Caudate nucleus (tissue), 63 donors: ENCODE measurements at places on chromosomes 6 and 20.

- no peak for DNase-seq
These were observed 299.6 kb upstream of the STXBP5 start for GRCh38 chr6:146904596-146904995.

GRCh38 chr6:3884007-3884745 lies 35.0 kb downstream of the FAM50B start:
- no peak for DNase-seq

- no peak for DNase-seq
These were observed 17.8 kb upstream of the SCAF8 start for GRCh38 chr6:154715446-154715845.

- DNase-seq: no peak
These were observed 7.8 kb downstream of the ADA start for GRCh38 chr20:44643596-44644229.

GRCh38 chr20:37346535-37347346 lies 801 bp downstream of the SRC start:
- DNase-seq: no peak

DNA sequence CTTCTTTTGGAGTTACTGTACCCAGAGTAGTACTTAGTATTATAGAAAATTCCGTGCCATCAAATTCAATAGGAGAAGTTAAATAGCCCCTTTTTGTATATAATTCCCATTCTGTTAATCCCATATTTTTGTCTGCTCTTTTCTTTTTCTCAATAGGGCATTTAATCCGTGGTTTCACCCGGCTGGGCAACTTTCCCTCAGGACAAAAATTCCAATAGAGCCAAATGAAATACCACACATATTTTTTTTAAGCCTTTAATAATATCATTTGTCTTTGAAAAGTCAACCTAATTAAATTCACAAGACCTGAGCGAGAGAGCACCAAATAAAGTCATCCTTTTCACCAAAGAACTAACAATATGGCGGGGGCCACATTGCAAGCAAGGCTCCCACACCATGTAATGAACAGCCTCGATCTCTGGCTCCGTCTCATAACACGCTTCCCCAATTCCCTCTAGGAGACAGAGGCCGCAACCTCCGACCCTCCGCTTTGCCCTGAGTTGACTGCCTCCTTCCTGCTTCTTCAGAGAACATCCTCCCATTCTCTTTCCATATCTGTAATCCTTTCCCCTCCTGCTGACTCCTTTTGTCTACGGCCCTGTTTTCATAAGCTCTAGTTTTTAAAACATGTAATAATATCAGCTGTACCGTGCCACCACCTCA lies 13.6 kb downstream of the NHSL1 start:
- DNase-seq: no peak

DNA sequence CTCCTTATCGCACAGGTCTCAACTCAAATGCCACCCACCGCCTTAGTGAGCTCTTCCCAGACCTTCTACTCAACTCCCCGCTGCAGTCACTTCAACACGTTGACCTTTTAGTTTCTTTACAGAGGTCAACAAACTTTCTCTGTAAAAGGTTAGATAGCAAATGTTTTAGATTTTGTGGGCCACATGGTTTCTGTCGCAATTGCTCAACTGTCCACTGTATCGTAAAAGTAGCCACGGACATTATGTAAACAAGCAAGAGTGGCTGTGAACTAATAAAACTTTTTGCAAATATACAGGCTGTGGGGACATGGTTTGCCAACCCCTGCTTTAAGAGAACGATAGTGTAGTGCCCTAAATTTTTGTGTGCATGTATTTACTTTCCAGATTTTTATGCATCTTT lies 247.6 kb upstream of the TSHZ2 start:
- DNase-seq: no peak

GRCh38 chr6:35092362-35093117 lies 48.6 kb downstream of the TCP11 start:
- no peak for DNase-seq

- no peak for DNase-seq
These were observed 34.5 kb downstream of the BPIFB1 start for GRCh38 chr20:33317424-33318095.

DNA sequence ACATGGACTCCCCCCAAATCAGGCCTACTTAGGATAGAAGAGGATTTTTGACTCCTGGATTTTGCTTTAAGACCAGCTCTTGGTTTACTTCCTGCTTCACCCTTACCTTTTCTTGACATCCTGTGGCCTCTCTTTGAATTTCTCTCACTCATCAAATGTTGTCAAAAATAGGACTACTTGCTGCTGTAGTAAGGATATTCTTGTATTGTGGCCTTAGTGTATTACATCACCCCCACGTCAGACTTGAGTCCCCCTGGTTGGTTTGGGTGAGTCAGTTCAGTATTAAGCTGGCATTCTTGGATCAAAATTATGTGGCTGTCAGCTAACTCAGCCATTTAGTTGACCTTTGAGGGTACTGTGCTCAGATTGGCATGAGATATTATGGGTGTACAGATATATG lies 1.1 kb downstream of the TPX2 start:
- no peak for DNase-seq

- DNase-seq: no peak
These were observed 28.1 kb downstream of the NFYA start for GRCh38 chr6:41100871-41101287.

DNA sequence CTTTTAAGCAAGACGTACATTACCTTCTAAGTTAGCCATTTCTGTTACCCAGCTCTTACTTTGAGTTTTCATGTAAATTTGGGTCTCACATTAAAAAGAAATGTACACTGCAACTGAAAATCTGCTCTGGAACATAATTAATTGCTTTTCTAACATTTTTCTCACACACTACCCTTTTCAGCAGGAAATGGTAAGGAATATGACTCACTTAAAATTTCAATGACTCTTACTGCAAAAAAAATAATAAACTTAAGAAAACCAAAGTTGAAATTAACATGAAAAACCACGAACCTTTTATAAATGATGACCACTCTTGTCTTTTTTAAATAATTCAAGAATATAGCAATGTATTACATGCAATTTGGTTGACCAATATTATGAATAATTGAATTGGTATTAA lies 1.3 kb downstream of the CGA start:
- DNase-seq: no peak

- DNase-seq: no peak
These were observed 13.0 kb upstream of the IER3 start for GRCh38 chr6:30757261-30757904.

DNA sequence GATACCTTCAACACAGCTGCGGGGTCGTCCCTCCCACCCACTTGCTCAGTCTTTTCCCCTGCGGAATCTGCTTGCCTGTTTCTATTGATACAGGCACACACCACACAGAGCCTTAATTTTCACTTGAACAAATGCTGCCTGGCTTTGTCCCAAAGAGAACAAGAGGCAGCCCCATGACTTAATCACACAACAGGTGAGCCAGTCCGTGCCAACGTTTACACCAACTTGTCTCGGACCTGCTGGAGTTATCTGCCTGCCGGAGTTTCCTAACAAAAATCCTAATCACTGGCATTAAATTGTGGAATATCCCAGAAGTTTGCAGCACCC lies 186.8 kb upstream of the RREB1 start:
- no peak for DNase-seq

DNA sequence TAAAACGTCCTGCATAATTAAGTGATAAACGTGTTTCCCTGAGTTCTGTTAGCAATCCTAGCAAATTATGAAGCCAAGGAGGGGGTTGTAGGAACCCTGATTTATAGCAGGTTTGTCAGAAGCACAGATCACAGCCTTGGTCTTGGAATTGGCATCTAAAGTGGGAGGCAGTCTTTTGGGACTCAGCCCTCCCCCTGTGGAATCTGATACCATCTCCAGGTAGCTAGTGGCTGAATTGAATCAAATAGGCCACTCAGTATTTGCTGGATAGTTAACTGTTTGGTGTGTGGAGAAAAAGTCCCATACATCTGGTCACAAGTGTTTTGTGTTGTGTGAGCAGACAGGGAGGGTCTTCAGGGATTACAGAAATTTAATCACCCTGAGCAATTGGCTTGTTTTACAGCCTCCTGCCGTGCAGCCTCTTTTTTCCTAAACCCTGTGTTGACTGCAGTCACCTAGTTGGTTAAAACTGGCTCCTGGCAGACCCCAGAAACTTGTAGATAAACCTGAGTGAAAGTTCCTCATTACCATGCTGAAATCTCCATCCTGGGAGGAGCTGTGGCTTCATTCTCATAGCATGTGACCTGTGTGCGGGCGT lies 19.0 kb upstream of the KIFC1 start:
- DNase-seq: no peak

GRCh38 chr6:106182455-106182854 lies 96.3 kb downstream of the PRDM1 start:
- no peak for DNase-seq

- DNase-seq: no peak
These were observed 166.3 kb upstream of the STXBP5 start for GRCh38 chr6:147037881-147038280.

- DNase-seq: no peak
These were observed 20.2 kb upstream of the HLA-DOA start for GRCh38 chr6:33029328-33030184.

GRCh38 chr20:63957004-63957689 lies 931 bp upstream of the UCKL1 start:
- no peak for DNase-seq

DNA sequence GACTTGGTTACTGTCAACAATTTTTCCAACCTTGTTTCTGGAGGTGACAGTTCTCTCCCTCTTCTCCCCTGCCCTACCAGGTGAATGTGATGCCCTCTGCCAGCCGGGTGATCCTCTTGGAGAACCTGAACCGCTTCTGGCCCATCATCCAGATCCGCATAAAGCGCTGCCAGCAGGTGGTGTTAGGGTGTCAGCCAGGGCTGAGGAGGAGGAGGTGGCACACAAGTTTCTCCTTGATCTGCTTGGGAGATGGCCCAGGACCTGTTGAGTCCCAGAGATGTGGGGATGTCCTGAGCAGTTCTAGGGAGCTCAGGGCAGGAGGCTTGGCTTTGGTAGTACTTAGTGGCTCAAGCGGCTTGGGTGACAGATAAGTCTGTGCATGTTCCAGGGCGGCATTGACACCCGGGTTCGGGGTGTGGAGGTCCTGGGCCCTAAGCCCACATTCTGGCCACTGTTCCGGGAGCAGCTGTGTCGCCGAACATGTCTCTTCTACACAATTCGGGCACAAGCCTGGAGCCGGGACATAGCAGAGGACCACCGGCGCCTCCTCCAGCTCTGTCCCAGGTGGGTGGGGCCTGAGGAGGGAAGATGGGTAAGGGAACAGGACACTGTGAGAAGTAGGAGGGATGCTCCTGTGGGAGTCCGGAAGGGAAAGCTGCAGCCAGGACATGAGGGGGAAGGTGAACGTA lies 21.2 kb downstream of the CUL9 start:
- no peak for DNase-seq

GRCh38 chr6:73691512-73691911 lies 4.5 kb upstream of the CD109 start:
- DNase-seq: no peak

DNA sequence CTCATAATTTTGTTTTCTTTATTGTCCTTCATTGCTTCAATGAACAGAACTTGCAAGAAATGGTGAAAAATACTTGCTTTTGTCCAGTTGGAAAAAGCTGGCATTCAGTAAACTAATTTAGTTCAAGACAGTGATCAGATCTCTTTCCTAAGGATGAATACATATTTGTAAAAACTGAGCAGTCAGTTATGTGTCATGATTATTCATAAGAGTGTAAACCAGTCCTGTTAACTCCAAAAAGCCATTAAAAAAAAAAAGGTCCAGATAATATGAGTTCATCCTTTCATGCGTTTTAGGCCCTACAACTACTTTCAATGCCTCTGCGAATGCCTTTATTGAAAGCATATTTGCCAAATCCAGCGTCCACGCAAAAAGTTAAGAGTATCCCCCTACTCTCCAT lies 609 bp downstream of the PGM3 start:
- no peak for DNase-seq

- DNase-seq: no peak
These were observed 6.6 kb upstream of the SOX18 start for GRCh38 chr20:64055893-64056638.

GRCh38 chr6:136983687-136984086 lies 61.1 kb downstream of the IL20RA start:
- DNase-seq: no peak

DNA sequence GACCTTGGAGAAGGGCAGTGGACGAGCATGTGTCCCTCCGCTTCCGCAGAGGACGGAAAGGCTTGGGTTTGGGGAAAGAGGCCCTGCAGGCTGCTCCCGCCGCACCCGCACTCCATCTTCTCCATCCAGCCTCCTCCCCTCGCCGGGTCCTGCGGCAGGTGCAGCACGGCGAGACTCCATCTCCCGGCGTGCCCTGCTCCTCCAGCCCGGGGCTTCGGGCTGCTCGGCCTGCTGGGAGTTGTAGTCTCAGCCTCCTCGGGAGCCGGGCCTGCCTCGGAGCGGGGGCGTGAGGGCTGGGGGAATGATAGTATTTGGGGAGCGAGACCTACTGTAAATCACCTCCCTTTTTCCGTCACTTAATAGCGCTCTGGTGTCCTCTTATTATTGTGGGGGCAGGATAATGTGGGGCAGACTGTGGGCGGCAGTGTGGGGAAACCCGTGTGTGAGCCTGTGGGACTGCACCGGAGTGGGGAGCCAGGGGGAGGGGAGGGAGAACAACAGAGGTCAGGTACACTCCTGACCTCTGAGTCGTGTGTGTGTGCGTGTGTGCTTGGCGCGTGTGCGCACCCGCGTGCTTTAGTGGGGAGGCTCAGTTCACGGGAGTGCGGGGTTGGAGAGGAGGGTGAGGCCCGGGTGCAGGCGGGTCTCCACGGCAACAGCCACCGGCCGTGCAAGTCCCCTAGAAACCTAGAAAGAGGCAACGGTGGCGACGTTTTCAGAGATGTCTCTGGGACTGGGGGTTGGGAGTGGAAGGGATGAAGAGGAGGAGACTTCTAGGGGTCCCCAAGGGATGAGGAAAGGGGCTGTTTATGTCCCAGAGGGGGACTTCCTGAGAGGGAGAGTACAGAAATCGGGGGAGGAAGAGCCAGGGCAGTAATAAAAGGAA lies 4.1 kb downstream of the TTBK1 start:
- peak; percentile 93 for DNase-seq

DNA sequence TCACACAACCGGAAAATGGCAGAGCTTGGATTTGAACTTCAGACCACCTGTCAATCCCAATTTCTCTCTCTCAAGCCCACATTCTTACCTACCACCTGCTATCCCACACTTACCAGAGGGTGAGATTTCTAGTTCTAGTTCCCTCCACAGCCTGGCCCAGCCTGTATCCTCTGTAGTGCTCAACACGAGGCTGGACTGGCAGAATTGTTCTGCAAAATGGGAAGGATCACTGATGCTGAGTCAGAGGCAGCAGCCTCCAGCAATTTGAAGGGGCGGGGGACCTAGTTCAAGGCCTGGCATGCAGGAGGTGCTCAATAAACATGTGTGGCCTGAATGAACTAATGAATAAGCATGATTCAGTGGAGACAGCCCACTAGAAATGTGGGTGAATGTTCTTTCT lies 53.6 kb upstream of the TTPAL start:
- no peak for DNase-seq

DNA sequence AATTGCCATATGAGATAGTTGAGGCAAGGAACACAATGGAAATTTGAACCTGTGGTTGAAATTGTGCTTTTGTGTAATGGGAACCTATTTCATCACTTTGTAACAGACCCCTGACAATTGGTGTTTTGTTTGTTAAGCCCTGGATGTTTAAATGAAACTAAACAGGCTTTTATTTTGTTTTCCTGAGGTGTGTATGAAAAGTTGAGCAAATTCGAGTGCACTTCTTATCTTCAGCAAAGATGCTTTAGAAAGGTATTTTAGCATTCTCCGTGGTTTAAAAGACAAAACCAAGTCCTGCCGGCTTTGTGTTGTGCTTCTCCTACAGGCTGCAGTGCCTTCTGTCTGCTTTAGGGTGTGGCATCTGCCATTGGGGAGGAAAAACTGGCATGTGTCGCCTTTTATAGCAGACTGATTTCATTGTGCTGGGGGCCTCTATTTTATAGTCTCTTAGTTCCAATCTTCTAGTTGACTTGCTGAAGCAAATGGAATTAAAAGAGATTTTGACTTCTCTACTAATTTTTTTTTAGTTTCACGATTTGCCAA lies 2.2 kb upstream of the ARID1B start:
- DNase-seq: no peak
